ENCODE measurements at places on chromosomes 2 and 18.

DNA sequence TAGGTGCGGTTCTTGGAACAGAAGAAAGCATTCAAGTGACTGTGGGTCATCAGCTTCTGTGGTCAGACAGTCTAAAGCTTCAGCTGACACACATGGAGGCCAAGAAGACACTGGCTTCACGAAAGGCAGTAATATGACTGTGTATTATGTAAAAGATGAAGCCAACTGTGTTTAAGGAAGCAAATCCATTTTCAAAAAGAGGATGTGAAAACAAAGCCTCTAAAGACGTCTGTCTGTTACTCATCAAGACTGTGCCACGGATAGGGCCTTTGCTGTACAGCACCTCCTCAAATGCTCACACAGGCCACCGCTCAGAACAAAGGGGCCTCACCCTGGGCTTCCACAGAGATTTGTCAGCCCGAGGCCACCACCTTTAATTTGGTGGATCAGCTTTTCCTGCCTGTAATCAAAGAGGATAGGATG lies 21.1 kb upstream of the TMEM163 start:
- no peak for DNase-seq

- no peak for DNase-seq
Observed at GRCh38 chr2:128307595-128307994, 11.1 kb downstream of the HS6ST1 start.

DNA sequence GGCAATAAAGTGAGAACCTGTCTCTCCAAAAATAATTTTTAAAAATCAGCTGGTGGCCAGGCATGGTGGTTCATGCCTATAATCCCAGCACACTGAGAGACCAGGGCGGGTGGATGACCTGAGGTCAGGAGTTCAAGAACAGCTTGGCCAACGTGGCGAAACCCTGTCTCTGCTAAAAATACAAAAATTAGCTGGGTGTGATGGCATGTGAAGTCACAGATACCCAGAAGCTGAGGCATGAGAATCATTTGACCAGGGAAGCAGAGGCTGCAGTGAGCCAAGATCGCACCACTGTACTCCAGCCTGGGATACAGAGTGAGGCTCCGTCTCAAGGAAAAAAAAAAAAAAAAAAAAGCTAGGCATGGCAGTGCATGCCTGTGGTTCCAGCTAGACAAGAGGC lies 7.4 kb upstream of the GPR75 start:
- DNase-seq: no peak

GRCh38 chr2:128444121-128444771 lies 125.6 kb upstream of the HS6ST1 start:
- DNase-seq: no peak

DNA sequence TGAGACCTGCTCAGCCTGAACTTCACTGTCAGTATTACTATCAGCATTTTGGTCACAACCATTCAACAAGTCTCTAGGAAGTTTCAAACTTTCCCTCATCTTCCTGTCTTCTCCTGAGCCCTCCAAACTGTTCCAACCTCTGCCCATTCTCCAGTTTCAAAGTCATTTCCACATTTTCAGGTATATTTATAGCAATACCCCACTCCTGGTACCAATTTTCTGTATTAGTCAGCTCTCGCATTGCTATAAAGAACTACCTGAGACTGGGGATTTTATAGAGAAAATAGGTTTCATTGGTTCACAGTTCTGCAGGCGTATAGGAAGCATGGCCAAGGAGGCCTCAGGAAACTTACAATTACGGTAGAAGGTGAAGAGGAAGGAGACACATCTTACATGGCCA lies 27.3 kb downstream of the KCNF1 start:
- no peak for DNase-seq

DNA sequence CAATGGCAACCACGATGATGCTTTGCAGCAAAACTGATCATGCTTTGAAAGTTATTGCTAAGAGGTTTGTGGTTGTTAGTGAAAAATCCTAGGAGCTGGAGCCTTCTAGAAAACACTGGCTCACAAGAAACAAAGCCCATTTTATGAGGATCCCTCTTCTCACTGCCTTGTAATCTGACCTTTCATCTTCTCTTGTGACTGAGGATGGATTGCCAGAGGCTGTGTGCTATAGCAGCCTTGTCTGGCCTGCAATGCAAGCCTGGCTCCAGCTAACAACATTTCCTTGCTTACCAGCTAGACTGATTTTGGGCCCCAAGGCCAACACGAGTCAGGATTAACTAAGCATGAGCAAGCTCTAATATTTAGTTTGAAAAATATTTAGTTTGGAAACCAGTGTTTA lies 13.1 kb downstream of the PIEZO2 start:
- DNase-seq: no peak

GRCh38 chr2:134146620-134147019 lies 107.3 kb upstream of the MGAT5 start:
- DNase-seq: no peak

- DNase-seq: no peak
Observed at GRCh38 chr18:43627848-43628530, 350.7 kb upstream of the SYT4 start.

DNA sequence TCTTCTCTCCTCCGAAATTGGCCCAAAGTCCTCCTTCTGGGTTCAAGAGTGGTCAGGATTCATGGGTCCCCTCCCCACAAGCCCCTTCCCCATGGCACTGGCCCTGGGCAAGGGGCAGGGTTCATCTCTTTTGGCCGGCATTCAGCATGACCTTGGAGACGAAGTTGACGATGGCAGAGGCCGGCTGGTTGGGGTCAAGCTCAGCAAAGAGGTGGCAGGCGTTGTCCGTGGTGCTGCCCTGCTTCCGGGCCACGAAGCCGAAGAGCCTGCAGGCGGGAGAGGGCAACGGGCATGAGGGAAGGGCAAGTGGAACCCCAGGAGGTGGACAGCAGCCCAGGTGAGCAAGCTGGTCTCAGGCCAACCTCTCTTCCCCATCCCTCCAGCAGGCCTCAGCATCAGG lies 198.5 kb downstream of the TNS1 start:
- no peak for DNase-seq

- no peak for DNase-seq
Observed at GRCh38 chr2:129768485-129769184, 210.8 kb upstream of the RAB6C start.

DNA sequence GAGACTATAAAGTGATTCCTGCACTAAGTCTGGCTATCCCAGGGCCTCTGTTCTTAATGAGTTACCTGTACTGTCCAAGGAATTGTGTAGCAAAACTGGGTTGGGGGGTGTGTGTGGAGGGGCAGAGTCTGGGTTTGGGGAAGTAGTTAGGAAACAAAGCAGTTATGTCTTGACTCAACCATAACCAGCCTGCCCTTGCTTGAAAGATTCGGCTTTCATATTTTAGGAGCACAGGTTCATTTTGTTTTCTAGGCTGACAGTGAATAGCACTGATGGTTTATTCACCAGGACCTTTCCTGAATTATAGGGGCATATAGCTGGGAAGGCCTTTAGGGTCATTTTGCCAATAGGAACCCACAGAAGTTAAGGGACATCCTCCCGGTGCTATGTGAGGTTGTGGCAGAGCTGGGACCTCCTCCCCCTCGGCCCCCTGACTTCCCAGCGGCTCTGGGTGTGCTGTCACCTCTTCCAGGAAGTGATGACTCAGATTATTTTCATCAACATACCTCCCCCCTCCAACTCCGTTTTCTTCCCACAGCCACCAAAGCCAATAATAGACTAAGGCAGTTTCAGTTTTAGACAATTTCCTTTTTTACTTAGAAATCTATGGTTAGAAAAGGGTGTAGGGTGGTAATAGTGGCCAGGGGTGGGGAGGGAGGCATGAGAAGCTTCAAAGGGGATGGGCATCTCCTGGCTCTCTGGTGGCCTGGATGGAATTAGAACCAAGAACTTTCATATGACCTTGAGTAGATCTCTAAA lies 44.8 kb downstream of the SETBP1 start:
- DNase-seq: peak; percentile 62

- DNase-seq: no peak
Observed at GRCh38 chr2:211035548-211036185, 479.3 kb downstream of the CPS1 start.

DNA sequence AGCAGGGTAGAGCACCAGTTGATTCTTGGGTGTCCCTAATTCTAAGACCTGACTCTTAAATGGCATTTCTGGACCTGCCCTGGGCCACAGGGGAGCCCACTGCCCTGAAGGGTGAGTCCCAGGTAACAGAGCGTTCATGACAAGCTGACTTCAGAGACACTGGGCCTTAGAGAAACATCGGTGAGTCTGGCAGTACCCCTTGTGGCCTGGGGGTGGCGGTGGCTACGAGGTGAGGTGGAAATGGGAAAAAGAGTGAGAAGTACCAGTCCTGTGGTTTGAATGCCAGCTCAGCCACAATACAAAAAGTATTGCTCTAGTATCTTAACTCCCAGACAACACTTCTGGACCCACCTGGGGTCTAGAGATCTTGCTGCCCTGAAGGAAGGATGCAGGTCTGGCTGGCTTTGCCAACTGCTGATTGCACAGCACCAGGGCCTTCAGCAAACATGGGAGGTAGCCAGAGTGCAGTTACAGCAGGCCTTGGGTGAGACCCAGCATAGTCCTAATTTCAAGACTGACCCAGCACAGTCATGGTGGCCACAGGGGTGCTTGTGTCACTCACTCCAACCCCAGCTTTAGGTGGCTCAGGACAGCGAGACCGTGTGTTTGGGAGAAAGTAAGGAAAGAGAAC lies 44.5 kb downstream of the USP34 start:
- DNase-seq: peak; percentile 56

- DNase-seq: no peak
Observed at GRCh38 chr18:79782566-79783308, 15.0 kb upstream of the KCNG2 start.

DNA sequence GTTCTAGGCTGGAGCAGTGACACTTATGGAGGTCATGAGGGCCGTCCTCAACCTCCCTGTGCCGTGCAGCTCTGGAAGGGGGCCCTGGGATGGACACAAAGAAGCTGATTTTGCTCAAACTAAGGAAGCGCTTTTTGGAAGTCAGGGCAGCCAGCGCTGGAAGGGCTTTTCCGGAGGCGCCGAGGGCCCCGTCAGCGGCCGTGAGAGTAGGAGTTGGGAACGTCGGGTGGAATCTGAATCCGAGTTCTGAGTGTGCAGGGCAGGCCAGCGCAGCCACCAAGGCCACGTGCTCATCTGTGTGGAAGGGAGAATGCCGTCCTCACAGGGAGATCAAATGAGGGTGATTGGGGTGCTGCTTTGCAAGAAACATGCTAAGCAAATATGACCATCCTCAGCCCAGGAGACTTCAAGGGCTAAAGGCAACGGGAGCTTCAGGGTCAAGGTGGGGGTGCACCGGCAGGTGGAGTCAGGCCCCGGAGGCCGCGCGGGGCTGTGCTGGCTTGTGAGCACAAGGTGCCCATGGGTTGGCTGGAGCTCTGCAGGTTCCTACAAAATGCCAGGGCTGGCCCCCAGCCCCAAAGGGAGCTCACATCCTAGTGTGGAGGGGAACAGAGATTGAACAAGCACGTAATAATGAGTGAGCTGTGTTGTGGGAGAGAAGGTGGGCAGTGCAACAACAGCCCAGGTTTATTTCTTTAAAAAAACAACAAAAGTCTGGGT lies 70.4 kb upstream of the HPCAL1 start:
- DNase-seq: no peak

- DNase-seq: no peak
Observed at GRCh38 chr2:132477962-132478361, 61.4 kb downstream of the GPR39 start.

- DNase-seq: no peak
Observed at GRCh38 chr18:26543373-26543772, 5.0 kb downstream of the KCTD1 start.

DNA sequence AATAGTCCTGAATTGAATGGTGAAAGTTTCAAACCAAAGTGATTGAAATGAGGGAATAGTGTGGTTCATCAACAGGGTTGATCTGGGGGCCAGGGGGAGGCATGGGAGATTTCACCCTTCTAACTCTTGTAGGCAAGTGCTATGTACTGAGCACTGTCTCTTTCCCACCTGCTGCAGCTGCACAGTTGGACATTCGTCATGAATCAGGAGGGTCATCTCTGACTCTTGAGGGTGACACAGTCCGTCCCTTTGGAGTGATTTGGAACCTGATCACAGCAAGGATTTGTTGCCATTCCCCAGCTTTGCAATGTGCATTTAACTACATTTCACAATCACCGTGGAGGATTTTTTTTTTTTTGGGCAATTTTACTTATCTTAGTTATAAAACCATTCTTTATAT lies 224.6 kb downstream of the PHLPP1 start:
- no peak for DNase-seq

- DNase-seq: no peak
Observed at GRCh38 chr2:196963961-196964360, 37.5 kb upstream of the PGAP1 start.

GRCh38 chr2:47601568-47601967 lies 181.4 kb upstream of the MSH6 start:
- no peak for DNase-seq

DNA sequence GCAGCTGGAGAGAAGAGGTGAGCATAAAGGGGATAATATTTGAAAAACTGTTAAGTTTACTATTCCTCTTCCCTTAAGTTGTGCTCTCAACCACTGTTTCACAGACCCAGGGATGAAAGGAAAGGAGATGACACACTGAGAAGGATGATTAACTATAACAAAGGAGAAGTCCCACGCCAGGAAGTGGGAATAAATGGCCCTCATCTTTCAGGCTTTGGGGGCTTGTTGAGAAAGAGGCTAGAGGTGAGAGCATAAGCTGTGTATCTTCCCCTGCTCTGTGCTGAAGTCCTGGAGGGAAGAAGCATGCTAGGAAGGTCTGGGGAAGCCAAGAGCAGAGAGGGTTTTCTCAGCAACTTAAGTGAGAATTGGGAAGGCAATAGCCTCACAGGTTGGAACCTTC lies 399.1 kb upstream of the ATP5MC3 start:
- no peak for DNase-seq

- no peak for DNase-seq
Observed at GRCh38 chr18:48073211-48073930, 142.9 kb upstream of the SMAD2 start.

DNA sequence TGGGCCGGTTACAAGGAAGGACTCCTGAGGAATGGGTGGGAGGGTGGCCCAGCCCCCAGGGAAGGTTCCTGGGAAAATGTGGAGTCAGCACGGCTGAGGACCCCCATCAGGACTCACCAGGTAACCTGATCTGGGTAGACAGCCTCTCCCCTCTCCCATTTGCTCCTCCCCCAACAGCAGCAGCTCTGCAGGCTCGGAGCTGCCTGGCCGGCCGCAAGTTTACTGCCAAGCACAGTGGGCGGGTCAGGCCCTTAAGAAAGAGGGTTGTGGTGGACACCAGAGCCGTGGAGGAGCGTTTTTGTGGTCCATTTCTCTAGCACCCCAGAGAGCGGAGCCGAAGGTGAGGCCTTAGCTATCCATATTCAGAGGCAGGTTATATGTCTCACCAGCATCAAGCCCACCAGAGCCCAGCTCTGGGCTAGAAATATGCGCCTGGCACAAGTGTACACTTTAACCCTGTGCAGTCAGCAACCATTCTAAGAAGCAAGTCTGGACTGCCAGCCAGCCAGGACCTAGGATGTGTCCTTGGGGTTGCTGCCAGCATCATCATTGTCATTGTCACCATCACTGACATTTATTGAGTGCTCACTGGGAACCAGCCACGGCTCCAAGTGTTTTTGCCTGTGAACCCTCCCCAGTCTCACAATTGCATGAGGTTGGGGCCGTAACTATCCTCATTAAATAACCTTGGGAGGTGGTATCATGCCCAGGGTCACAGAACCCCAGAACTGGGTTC lies 190.1 kb downstream of the KLHL29 start:
- DNase-seq: no peak

- DNase-seq: no peak
Observed at GRCh38 chr18:683531-683930, 26.1 kb downstream of the TYMS start.

GRCh38 chr2:178263159-178263860 lies 69.0 kb downstream of the OSBPL6 start:
- no peak for DNase-seq
